Activated effector memory CD4-positive, alpha-beta T cell treated with Interleukin-2 at 50 U/mL for 16 hours (primary cell): ENCODE measurements at places on chromosomes 3 and 15.

DNA sequence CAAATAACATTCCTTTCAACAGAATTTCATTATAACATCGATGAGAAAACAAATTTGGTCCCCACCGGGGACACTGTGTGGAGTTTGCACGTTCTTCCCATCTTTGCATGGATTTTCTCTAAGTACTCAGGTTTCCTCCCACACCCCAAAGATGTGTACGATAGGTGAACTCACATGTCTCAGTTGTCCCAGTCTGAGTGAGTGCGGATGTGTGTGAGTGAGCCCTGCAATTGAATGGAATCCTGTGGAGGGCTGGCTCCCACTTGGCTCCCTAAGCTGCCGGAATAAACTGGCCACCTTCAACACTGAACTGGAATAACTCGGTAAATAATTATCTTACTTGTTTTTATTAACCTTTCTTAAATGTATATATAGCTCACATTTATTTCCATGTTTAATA, 77.0 kb downstream of the TRANK1 start:
- DNase-seq, result no peak

- no peak for DNase-seq
These were observed 90.9 kb downstream of the STRIT1 start for GRCh38 chr3:155202626-155203025.

GRCh38 chr15:88487178-88487795, 19.8 kb downstream of the MRPS11 start:
- DNase-seq, result no peak

DNA sequence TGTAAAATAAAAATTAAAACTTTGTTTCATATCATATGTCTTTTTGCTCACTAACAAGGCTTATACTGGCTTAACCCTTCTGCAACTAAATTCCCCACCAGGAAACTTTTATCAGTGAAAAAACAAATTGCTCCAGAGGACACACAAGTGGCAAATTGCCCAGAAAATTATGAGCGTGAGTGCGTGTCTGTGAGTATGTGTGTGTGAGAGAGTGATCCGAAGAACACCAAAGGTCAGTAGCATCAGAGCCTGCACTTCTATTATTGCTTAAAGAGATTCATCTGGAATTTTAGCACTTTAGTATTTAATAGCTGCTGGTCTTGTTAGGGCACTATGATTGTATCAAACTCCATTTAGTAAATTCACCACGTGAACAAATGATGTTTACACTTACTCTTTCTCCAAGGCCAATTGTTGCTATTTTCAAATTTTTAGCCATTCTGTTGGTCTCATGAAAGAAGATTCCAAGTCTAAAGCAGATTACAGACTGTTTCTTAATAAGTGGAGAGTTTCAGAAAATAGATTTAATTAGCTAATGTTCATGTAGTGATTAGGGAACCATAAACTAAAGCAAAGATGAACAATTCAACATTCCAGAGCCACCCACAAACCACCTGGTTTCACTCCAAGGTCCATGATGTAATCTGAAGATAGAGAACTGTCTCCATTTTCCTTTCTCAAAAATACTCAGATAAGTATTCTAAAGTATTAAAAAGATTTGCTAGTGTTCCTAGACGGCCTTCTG, 91.1 kb upstream of the IL12A start:
- no peak for DNase-seq

DNA sequence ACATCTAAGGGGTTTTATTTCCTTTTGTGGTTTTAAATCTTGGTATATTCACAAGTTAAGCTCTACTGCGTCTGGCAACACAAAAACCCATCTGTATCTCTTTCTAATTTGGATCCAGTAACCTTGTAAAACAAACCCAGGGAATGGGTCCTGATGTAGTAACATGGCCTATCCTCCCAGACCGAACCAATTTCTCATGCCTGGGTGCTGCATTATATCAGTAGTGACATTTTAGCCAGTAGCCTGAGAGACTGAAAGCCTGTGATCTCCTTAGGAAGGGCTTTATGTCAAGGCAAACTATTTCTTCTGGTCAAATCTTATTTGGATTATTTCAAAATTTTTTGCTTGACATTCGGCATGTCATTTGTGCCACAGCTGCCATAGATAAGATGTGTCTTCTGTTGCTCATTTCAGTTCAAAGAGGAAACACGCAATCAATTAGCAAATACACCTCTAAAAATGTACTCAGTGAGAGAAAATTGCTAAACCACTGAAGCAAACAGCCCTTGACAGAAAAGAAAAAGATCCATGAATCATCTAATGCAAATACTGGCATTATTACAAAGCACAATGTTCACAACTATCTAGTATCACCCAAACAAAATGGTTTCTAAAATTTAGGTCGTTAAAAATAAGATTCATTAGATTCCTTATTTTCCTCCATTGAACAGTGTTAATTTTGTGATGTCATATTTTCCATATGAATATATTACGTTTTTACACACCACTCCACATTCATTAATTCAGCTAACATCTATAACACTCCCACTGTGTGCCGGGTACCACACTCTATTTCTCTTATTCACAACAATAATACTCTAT, 4.0 kb downstream of the NPTN start:
- no peak for DNase-seq
